ENCODE measurements at places on chromosomes 13 and 19. TPM values are rescaled to one million over a fixed set of nuclear protein-coding genes. Genes with fewer than 3 reads are reported as not detected.
A peak's percentile ranks its signal among the peaks of the same experiment; 100 is the strongest.

The SGCG gene
- total RNA-seq: 1.4 TPM

The ANKLE1 gene
- 0.33 TPM for total RNA-seq

The FGF21 gene
- total RNA-seq: not detected

- no peak overlapping the region for H3K4me3 ChIP-seq
- DNase-seq: no peak
- H3K27me3 ChIP-seq: no peaks in the 10 kb centered on the region
- no peak overlapping the region for H3K27ac ChIP-seq
- H3K4me1 ChIP-seq: peaks cover under 1% of the 10 kb centered on the region
Observed at GRCh38 chr13:66365101-66365500, 865.0 kb downstream of the PCDH9 start.

The GIPR gene
- not detected for total RNA-seq

The LMTK3 gene
- 0.57 TPM for total RNA-seq

GRCh38 chr13:65727070-65727469 lies 1503.1 kb downstream of the PCDH9 start:
- H3K4me1 ChIP-seq: no peaks in the 10 kb centered on the region
- no peaks in the 10 kb centered on the region for H3K36me3 ChIP-seq
- H3K27me3 ChIP-seq: no peaks in the 10 kb centered on the region
- no peak overlapping the region for H3K27ac ChIP-seq

DNA sequence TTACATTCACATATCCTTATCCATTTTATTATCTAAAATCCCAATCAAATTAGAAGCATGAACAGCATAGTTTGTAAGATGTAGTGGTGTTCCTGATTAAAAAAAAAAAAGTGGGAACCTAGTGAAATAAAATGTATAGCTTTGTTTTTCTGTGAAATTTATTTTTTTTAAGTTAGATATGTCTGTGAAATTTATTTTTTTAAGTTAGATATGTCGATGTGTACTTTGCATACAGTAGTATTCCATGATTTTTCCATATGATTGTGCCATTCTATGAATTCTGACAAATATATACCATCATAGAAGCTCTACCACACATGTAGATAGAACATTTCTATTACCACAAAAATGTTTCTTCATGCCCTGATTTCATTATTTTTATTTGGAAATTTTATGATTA lies 6.0 kb upstream of the MAB21L1 start:
- no peak overlapping the region for H3K27ac ChIP-seq
- no peaks in the 10 kb centered on the region for H3K36me3 ChIP-seq
- H3K27me3 ChIP-seq: no peaks in the 10 kb centered on the region
- H3K4me3 ChIP-seq: no peak overlapping the region

The SYNGR4 gene
- total RNA-seq: not detected

The CD209 gene
- 4.0 TPM for total RNA-seq

DNA sequence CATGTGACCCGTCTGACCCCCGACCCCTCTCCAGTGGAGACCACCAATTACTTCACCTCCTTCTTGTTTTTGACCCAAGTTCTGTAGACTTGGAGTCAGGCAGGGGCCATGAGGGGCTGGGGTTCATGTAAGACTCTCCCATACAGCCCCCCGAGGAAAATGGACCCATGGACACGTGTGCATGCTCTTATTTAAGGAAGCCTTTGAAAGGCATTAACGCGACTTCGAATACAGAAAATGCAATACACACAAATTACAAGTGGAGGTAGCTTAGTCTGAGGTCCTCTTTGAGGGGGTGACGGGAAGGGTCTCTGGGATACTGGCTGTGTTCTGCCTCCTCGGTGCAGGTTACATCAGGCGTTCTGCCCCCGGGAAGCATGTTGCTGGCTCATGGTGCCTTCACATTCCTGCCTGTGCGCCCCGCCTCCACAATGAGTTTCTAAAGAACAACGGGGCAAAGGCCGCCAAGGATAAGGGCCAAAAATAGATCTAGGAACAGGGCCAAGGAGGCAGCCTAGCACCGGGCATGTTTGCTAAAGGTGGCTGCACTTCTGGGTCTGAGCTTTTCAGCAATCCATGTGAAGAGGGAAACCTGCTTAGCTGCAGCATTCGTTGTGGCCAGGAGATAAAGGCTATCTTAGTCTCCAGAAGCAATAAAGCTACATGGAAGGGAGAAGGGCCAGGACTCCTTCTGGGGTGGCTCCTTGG lies 54.5 kb downstream of the RAB20 start:
- H3K4me3 ChIP-seq: no peak overlapping the region
- peaks cover 45% of the 10 kb centered on the region for H3K4me1 ChIP-seq
- DNase-seq: no peak
- H3K36me3 ChIP-seq: peaks cover 56% of the 10 kb centered on the region
- H3K27ac ChIP-seq: peak overlapping the region; percentile 69
- H3K27me3 ChIP-seq: no peaks in the 10 kb centered on the region

The FFAR1 gene
- not detected for total RNA-seq

GRCh38 chr19:39507715-39508364 lies 7.1 kb upstream of the SELENOV start:
- DNase-seq: no peak
- no peaks in the 10 kb centered on the region for H3K36me3 ChIP-seq
- peaks cover 52% of the 10 kb centered on the region for H3K27me3 ChIP-seq
- H3K4me3 ChIP-seq: peak overlapping the region; percentile 53
- H3K27ac ChIP-seq: no peak overlapping the region
- peaks cover 15% of the 10 kb centered on the region for H3K4me1 ChIP-seq

The KLK3 gene
- not detected for total RNA-seq
